Right ventricle myocardium inferior (tissue), 1 donor: ENCODE measurements at places on chromosomes 3 and 15. TPM values are rescaled to one million over a fixed set of nuclear protein-coding genes. Genes with fewer than 3 reads are reported as not detected.

Gene DUOX1
- total RNA-seq: 1.0 TPM

DNA sequence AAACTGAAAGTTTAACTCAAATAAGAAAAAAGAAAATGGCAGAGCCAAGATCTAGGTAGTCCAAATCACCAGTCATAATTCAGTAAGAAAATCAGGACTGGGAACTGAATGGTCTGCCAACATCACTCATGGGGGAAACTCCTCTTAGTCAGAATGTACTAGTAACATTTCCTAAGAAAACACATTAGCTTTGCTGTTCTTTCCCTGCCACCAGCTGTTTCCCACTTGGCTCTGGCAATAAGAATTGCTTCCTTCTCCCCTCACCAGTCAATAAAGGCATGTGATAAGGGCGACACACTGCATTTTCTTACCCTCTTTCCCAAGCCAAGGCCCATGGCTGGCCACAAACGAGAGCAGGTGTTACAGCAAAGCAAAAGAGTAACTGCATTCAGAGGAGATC is 46.1 kb downstream of the PIK3R4 start:
- DNase-seq: no peak

Gene GPR62
- 0.22 TPM for total RNA-seq

- DNase-seq: no peak
Measured at GRCh38 chr3:125381743-125382142, 6.6 kb upstream of the ZNF148 start.

Gene PEAK1
- total RNA-seq: 66.6 TPM

DNA sequence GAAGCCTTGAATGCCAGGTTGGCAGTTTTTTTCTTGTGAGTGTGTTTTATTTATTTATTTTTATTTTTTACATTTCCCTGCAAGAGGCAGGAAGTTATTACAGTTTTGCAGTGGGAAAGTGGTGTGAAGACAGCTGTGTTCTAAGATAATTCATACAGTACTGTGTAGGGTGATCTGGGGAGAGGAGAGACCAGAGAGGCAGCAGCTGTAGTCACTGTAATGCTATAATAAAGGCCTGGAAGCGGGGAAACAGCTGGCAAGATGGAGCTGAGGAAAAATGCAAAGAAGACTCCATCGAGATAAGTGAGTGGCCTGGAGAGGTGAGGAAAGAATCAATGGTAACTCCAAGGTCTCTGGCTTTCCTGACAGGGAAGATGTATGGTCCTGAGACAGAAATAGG is 23.1 kb downstream of the CNTN3 start:
- no peak for DNase-seq

DNA sequence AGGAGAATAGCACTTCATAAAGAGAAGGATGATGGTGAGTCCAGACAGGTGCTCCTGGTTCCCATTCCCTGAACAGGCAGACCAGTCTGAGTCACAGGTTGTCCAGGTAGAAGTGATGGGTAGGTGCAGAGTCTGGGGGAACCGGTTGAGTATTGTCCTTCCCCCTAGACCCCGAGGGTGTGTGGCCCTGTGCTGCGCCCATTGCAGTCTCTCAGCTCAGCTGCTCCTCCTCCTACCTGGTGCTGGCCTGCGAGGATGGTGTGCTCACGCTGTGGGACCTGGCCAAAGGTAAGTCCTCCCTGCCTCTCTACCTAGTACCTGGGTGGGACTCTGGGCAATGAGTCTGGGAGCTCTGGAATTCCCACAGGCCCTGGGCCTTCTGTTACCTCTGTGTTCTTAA is 19.8 kb downstream of the MESP1 start:
- no peak for DNase-seq
